ENCODE measurements at places on chromosomes 6 and 20.

DNA sequence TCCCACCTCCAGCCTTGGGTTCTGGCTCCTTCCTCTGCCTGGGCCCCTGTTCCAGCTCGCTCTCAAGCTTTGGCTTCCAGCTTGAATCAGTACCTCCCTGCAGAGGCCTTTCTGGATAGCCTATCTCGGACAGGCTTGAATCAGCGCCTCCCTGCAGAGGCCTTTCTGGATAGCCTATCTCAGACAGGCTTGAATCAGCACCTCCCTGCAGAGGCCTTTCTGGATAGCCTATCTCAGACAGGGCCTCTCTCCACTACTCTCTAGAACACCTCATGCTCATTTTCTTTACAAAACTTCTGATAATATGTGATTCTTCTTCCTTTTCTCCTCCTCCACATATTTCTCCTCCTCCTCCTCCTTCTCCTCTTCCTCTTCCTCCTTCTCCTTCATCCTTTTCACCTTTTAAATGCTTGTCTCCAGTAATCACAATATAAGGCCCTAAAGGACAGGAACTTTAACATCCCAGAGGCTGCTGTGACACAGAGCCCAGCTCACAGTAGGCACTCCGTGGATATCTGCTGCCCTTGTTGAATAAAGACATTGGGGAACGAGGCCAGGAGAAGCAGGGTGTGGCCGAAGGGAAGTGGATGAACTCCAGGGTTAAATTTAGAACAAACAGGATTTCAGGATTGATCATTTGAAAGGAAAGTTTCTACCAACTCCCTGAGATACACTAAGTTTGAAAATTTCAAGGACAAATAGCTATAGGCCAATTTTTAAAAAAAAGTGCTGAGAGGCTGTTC lies 9.3 kb upstream of the RPS6KA2 start:
- DNase-seq, result no peak

GRCh38 chr6:35050757-35051330 lies 90.3 kb downstream of the TCP11 start:
- DNase-seq, result no peak

DNA sequence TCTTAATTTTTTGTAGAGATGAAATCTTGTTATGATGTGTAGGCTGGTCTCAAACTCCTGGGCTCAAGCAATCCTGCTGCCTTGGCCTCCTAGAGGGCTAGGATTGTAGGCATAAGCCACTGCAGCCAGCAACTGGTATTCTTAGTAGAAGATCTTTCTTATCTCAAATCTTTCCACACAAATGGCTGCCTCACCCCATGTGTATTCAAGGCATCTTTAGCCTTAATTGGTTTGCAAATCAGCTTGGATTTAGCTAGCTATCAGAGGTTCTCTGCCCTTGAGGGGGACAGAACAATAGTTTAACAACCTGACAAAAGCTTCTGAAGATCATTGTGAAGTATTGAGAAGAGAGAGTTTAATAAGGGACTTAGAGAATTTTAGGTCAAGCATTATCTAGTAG lies 17.9 kb upstream of the ABRACL start:
- no peak for DNase-seq

DNA sequence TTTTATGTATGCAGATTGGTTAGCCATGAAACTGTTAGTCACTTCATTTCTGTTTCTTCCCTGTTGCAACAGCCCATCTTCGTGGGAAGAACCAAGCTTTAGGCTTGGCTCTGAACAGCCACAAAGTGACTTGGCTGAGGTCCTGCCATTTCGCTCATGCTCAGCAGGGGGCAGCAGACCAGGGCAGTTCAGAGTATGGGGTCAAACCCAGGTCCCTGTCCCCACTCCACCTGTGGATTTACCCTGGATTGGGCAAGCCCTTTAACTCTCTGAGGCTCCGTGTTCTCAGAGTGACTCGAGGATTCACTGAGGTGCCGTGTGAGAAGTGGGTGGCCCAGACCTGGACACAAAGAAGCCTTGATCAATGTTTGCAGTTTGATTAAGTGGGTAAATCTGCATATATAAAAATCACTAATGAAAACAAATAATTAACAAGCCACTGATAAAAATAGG lies 19.8 kb upstream of the MAP1LC3A start:
- peak; percentile 33 for DNase-seq

DNA sequence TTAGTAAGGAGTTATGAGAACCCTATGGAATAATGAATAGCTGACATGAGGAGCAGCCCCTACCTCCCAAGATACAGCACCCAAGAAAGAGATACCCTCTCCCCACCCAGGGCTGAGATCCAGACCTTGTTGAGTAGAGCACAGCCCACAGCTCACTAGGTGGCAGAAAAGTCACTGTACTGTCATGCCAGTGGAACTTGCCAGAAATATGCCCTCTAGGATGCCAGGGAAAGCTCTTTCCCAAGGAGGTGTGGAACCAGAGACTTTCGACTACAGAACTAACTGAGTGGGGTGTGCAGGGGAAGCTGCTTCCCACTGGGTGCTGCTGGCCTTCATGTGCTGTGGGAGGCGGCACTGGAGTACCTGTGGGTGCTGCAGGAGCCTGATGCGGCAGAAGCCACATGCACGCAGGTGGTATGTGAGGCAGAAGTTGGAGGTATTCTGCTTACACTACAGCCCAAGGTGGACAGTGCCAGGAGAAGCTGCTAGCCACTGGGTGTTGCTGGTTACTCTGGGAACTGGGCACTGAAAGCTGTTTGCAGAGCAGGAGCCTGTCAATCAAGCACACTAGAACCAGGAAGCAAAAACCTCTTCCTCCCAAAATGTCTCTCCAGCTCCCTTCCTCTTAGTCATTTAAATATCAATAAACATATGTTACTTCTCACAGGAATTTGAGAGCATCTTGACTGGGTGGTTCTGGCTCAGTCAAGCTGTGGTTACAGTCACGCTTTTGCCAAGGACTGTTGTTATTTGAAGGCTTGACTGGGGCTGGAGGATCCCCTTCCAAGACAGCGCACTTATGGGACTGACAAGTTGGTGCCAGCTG lies 17.8 kb downstream of the ARMC12 start:
- peak; percentile 84 for DNase-seq

GRCh38 chr6:13712599-13712898 lies 914 bp upstream of the RANBP9 start:
- DNase-seq, result no peak

Measured in NCI-H2171 treated with DMSO at 0.1 percent for 48 hours (cell line).